Muscle of leg (tissue), 16 donors: ENCODE measurements at places on chromosomes 7 and 10.

DNA sequence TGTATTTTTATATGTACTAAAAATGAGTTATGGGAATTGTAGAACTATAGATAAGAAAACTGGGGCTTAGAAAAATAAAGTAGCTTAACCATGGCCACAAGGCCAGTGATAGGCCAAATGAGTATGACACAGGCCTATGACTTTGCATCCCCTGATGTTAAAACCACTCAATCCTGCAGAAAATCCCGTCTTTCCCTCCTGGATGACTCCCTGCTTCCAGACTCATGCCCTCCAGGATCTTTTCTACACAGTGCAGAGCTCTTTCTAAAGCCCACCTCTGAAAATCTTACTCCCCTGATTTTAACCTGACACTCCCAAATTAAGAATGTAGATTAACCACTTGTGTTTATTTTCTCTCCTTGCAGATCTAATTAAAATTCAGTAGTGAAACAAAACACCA is 489.2 kb upstream of the LRRN3 start:
- H3K27me3 ChIP-seq = no peaks in the 10 kb centered on the region
- DNase-seq = no peak
- no peaks in the 10 kb centered on the region for H3K36me3 ChIP-seq

DNA sequence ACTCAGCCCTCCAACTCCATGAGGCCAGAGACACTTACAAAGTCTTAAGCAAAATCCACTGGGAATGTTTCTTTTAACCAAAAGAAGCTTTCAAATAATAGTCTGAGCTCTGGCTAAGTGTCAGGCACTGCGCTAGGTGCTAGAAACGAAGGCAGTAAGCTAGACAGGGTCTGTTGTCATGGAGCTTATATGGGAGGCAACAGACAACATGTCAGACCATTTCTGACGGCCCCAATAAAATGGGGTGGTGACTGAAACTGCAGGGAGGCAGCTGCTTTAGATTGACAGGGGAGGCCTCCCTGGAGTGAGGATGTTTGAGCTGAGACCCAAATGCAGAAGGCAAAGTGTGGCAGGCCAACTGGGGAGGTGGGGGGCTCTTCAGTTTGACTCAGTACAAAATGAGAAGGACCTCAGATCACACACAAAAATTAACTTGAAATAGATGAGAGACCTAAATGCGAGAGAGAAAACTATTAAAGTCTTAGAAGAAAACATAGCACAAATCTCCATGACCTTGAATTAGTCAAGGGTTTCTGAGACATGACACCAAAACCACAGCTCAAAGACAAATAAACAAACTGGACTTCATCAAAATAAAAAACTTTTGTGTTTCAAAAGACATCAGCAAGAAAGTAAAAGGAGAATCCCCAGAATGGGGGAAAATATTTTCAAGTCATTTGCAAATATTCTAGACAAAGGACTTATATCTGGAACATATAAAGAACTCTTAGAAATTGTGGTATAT is 40.6 kb downstream of the SH3PXD2A start:
- no peaks in the 10 kb centered on the region for H3K27me3 ChIP-seq
- H3K36me3 ChIP-seq = no peaks in the 10 kb centered on the region
- H3K4me1 ChIP-seq = peaks cover 49% of the 10 kb centered on the region
- DNase-seq = no peak
- peak overlapping the region; percentile 31 for H3K27ac ChIP-seq

DNA sequence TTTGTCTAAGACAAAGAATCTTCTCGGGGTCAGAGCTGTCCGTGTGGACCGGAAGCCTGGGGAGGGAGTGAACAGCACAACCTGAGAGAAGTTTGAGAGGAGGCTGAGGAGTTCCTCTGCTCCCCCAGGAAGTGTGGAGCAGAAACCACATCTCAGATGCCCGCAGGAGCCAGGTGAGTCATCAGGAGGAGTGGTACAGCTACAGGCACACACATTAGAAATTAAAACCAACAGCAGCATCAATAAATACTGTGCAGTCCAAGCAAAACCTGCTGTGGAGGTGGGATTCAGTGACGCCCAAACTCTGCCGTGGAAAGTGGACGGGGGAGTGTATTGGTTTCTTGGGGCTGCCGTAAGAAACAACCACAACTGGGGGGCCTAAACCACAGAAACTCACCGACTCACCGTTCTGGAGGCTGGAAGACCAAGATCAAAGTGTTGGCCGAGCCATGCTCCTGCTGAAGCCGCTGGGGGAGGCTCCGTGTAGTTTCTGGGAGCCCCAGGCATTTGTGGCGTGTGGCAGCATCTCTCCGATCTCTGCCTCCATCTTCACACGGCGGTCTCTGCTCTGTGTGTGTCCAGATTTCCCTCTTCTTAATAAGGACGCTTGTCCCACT is 31.2 kb upstream of the GARS1 start:
- H3K36me3 ChIP-seq = peaks cover 24% of the 10 kb centered on the region
- no peak overlapping the region for H3K27ac ChIP-seq
- no peaks in the 10 kb centered on the region for H3K27me3 ChIP-seq

DNA sequence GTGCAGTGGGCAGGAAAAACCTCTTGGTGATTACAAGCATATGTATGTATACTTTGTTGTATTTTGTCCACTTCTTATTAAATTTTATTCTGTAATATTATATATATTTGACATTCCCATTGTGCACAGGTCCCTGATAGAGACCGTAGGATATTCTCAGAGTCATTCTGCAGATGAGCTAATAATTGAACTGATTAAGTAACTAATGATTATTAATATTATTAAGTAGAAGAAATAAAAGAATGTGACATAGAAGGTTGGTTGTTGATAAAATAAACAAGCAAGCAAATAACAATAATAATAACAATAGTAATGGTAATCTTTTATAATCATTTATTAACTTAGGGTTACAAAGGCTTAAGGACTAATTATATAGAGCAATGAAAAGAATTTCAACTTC is 780.6 kb upstream of the ZWINT start:
- no peaks in the 10 kb centered on the region for H3K27me3 ChIP-seq
- no peaks in the 10 kb centered on the region for H3K36me3 ChIP-seq
- DNase-seq = no peak

DNA sequence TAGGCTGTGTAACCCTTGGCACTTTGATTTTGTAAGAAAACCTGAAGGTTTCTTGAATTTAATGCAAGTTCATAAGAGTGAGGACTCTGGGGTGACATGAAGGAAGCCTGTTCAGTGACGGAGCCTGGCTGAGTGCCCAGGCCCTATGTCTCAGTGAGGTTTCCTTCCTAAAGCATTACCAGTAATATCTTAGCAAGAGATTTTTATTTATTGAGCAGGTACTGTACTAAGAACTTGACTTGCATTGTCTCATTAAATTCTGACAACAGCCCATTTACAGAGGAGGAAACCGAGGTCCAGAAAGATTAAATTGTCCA is 197.2 kb downstream of the HECW1 start:
- H3K4me3 ChIP-seq = no peak overlapping the region
- H3K27me3 ChIP-seq = no peaks in the 10 kb centered on the region
- H3K4me1 ChIP-seq = no peaks in the 10 kb centered on the region
- no peaks in the 10 kb centered on the region for H3K36me3 ChIP-seq
- DNase-seq = peak; percentile 22

GRCh38 chr7:95457947-95458346 is 23.1 kb upstream of the PON2 start:
- H3K27me3 ChIP-seq = no peaks in the 10 kb centered on the region
- no peak overlapping the region for H3K27ac ChIP-seq
- no peak for DNase-seq
- no peaks in the 10 kb centered on the region for H3K36me3 ChIP-seq
- no peak overlapping the region for H3K4me3 ChIP-seq
- H3K4me1 ChIP-seq = no peaks in the 10 kb centered on the region

- H3K4me1 ChIP-seq = no peaks in the 10 kb centered on the region
- no peaks in the 10 kb centered on the region for H3K36me3 ChIP-seq
- H3K27ac ChIP-seq = no peak overlapping the region
- no peak for DNase-seq
Measured at GRCh38 chr10:82680608-82681007, 805.6 kb downstream of the NRG3 start.
